ENCODE measurements at places on chromosomes 12 and 14.

GRCh38 chr14:63290741-63291430, 27.8 kb downstream of the GPHB5 start:
- no peak for DNase-seq

GRCh38 chr12:115437061-115437567, 753.1 kb upstream of the TBX3 start:
- no peak for DNase-seq

- no peak for DNase-seq
Measured at GRCh38 chr14:21298358-21298757, 18.5 kb downstream of the RPGRIP1 start.

DNA sequence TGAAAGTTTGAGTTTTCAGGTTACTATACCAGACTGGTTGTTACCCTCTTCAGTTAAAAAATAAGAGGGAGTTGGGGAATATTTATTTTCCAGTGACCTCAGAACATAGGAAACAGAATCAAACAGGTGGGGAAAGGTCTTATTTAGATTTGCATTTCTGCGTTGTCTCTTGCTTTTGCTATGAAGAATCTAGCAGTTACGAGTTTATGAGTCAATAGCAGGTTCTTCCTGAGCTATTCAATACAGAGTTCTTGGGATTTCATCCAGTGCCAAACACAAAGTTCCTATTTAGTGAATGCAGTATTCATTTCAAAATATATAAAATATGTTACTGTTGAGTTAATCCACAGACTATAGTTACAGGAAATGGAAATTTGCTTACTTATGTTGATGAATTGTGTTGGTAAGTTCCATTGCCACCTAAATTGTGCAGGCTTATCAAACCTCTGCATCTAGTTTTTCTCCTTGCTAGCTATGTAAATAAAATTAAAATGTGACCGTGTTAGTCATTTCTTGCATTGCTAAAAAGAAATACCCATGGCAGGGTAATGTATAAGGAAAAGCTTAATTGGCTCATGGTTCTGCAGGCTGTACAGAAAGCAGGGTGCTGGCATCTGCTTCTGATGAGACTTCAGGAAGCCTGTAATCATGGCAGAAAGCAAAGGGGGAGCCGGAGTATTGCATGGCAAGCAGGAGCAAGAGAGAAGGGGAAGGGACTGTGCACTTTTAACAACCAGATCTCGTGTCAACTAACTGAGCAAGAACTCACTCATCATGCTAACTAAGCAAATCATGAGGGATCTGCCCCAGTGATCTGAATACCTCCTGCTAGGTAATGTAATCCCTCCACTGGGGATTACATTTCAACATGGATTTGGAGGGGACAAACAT, 110.2 kb downstream of the KTN1 start:
- no peak for DNase-seq

DNA sequence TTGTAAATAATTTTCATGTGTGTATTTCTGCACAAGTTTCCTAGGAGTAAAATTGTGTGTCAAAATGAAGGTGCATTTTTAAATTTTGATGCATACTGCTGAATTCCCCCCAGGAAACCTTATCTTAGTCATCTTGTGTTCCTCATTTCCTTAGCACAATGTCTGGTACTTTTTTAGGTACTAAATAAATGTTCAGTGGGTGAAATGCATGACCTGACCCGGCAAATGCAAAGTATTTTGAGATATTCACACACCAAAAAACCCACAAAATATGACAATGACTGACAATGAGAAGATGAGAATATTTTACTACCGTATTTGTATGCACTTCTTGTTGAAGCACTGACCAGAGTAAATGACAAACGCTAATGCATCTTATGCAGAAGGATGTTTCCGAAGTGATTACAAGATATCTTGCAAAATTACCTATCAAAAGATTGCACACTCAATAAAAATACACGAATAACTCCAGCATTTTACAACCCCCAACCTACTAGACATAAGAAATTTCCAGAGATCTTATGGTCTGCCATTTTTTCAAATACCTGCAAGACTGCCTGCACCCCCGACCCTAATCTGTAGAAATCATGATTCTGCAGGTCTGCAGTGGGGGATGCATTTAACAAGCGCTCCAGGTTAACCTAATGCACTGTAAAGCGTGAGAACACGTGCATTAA, 895 bp upstream of the PRKAB1 start:
- DNase-seq: no peak

- no peak for DNase-seq
Measured at GRCh38 chr12:82554529-82554928, 132.2 kb upstream of the TMTC2 start.

DNA sequence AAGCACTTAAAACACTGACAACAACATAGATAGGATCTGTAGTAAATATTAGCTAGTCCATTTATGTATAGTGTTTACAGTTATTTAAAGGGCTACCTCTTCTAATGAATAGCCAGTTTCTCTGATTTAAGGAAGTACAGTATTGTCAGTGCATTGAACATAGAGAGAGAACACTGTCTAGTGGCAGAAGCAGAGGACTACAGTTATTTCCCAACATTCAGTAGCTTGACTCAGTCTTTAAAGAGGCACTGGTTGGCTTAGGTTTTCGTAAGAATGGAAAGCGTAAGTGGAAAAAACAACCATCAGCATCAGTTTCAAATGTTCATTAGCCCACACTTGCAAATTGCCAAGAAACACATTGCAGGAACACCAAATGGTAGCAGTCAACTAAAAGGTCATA, 125.0 kb upstream of the HMGA2 start:
- DNase-seq: no peak

DNA sequence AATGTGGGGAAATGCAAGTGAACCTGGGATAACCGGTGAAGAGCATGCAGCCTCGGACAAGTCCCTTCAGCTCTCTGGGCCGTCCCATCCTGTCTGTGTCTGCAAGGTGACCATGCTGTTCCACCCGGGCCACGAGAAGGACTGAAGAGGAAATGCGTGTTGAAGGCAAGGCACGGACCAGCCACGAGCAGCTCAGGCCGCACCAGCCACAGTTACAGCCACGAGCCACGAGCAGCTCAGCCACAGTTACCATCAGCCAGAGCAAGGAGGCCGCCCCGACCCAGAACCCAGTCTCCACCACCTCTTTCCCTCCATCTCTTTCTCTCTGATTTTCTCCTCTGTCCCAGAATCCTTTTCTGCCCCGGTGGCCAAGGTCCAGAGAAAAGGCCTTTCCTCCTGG, 18.8 kb upstream of the GALNT9 start:
- DNase-seq: no peak

DNA sequence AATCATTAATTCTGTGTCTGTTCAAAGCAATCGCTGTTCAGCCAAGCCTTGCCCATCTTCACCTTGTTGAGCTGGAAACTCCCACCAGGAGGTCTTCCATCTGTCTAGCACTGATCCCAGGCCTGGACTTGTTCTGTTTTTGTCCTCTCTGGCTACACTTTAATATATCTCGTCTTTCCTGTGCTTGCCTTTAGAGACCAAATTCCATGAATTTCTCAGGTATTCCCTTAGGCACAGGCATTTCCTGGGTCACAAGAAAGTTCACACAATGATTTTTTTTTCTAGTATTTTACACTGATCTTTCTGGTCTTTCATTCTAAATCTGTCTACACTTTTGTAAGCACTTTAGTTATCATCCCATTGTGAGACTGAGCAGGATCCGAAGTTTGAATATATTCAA, 116.4 kb upstream of the CCND2 start:
- DNase-seq: no peak

DNA sequence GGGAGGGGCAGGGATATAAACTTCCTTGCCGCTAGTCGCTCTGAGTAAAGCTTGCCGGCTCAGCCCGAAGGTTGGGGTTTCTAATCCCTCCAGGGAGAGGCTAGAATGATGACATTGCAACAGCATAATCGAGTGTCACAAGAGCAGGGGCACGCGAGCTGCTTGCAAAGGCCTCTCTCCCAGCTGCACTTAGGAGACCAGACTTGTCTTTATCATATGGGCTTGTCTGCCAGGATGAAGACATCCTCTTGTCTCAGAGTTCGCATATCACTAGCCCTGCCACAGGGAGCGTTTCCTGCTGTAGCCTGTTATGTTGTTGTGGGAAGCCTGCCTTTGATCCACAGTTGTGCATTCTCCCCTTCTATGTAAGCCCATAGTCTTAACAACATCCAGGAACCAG, 180.0 kb downstream of the ESR2 start:
- no peak for DNase-seq

DNA sequence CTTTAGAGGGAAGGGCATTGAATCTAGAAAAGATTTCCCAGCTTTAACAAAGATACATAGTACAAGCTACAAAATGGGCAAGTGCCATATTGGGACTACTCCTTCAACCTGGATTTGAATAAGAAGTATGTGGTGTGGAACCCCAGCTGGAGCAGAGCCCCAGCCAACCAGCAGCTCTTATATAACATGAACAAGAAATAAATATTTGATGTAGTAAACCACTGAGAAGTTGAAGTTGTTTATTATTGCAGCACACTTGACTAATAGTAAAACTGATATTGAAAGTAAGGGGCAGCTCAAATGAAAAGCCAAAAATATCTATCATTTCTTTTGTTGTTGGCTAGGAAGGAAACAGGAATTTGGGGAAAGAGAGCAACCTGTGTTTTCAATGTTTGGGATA, 701.8 kb downstream of the TMTC2 start:
- no peak for DNase-seq

DNA sequence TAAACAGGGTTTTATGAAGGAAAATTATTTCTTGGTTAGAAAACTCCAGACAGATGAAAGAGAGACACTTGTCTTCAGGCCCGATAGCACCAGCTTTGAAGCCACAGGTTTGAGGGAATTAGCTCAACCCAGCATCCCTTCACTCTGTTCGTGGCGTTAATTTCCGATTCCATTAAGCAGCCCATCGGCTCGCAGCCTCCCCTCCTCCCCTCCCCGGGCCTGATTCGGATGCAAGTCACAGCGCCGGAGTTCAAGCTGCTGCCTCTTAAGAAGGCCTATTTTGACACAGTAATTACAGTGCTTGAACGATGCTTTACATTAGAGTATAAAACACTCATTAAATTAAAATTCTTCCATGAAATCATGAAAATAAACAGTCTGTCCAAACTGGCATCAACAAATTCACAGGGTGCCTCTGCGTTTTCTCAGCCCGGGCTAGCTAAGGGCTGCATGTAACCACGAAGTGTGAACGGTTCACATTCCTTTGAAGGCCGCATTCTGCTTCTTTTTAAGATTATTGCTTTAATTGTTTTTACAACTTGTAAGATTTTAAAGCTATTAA, 145.8 kb downstream of the DICER1 start:
- DNase-seq: no peak

GRCh38 chr12:99495799-99496198, 151.8 kb upstream of the GARIN6 start:
- no peak for DNase-seq

DNA sequence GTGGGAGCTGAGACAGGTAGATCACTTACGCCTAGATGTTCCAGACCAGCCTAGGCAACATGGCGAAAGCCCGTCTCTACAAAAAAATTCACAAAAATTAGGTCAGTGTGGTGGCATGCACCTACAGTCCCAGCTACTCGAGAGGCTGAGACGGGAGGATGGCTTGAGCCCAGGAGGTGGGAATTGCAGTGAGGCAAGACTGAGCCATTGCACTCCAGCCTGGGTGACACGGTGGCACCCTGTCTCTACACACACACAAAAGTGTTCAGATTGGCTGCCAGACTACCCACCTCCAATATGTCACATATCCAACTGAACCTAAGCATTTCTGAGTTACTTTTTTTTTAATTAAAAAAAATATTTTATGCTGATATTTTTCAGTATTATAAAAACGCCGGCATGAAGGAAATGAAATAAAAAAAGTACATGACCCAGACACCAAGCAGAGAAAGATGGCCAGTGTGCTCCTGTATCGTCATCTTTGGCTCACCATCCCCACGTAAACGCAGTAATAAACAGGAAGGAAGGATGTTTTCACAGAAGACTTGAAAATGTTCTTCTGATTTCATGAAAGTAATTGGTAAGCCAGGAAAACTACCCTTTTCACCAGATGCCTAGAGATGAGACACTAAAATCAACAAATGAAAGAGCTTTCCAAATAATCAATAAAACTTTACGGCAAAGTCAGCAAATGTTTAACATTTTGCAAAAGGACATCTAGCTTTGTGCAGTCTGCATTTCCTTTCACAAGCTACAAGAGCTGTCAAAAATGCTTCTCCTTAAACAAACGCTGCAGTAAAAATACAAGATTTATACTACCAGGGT, 26.4 kb downstream of the CDC42BPB start:
- DNase-seq: no peak

GRCh38 chr12:50112456-50113218, 601 bp downstream of the COX14 start:
- no peak for DNase-seq

GRCh38 chr12:130155416-130156073, 6.7 kb upstream of the FZD10 start:
- DNase-seq: no peak

DNA sequence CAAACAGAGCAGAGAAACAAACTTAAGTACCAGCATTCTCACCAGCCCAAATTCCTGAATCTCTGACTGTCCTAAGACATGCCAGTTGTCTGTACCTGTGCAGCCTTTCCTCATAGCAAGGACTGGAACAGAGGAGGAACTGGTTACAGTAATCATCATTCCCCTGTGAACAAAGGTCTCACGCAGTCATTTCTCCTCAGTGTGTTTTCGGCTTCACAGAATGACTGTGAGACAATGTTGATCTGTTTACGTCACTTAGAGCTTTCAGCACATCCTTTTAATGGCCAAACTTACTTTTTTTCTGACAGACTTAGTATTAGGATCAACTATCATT, 169.0 kb downstream of the FBXL14 start:
- no peak for DNase-seq

- DNase-seq: no peak
Measured at GRCh38 chr14:76294876-76295275, 81.1 kb upstream of the ESRRB start.

- DNase-seq: no peak
Measured at GRCh38 chr12:124739953-124740561, 123.6 kb downstream of the SCARB1 start.

DNA sequence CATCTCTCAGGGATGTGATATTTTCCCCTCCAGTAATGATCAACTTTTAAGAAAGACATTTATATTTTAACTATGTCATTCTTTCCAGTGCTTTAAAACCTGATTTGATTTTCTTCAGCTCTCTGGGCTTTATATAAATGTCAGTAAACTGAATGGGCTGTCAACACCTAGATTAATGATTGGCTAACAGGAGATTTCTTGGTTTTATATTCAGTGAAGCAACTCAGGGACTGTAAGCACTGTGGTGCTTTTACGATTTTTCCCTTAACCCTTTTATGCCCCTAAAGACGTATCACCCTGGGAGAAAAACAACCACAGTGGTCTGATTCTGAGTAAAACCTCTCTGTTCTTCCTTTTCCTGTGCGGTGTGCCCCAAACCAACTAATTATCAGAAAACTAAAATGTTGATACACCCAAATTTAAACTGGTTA, 38.0 kb downstream of the PTGER2 start:
- DNase-seq: no peak

DNA sequence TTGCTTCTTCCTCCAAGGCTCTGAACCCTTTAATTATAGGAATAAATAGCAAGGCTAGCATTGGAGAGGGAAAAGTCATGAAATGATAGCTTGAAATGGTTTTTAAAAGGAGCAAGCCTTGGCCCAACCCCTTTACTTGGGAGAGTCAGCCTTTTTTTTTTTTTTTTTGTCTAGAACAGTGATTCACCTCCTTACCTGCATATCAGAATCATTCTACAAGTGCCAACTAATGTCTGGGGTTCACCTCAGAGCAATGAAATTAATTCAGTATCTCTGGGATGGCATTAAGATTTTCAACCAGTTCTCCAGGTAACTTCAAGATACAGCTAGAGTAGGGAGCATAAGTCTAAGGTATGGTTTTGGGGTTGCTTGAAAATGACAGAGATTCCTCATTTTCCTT, 41.3 kb upstream of the TMTC2 start:
- no peak for DNase-seq

GRCh38 chr12:31308116-31308515, 17.8 kb downstream of the SINHCAF start:
- no peak for DNase-seq

All from nephron progenitor cell (in vitro differentiated cells).